ENCODE measurements at places on chromosomes 7 and 10. TPM values are rescaled to one million over a fixed set of nuclear protein-coding genes. Genes with fewer than 3 reads are reported as not detected.

Gene NME8
- not detected for total RNA-seq

DNA sequence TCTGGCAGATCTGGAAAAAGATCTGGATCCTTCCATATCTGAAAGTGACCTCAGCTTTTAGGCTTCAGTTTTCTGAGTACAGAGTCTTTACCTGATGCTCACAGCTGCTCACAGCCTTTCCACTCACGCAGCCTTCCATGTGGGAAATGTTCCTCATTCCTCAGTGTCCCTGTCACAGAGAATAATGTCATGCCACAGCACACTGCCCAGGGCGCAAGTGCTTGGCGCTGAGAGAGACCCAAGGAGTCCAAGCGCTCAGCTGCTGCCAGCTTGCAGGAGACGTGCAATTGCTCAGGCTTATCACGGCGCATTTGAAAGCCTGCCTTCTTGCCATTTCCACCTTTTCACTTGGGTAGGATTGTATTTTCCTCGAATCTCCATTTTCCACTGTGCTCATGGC, 271.9 kb upstream of the MKI67 start:
- no peak for DNase-seq

Gene OR6B1
- total RNA-seq, result not detected

Gene STOX1
- 0.51 TPM for total RNA-seq

GRCh38 chr10:79487296-79488194, 24.8 kb upstream of the EIF5AL1 start:
- peak; percentile 61 for DNase-seq

Gene AGR2
- total RNA-seq, result not detected

DNA sequence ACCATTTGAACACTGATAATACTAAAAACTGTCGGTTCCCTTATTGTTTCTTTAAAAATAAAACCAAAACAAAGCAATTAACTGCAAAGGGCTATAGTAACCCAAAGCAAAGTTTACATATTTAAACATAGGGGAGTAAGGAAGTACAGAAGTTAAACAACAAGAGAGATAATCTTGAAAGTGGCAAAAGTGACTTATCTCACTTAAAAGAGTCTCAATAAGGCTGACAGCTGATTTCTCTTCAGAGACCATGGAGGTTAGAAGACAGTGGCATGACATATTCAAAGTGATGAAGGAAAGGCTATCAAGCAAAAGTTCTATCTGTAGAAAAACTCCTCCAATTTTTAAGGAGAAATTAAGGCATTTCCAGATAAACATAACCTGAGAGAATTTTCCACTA, 233.5 kb upstream of the HDAC9 start:
- DNase-seq, result no peak

- DNase-seq, result no peak
Measured at GRCh38 chr10:131641231-131641630, 259.6 kb upstream of the PPP2R2D start.

GRCh38 chr7:16691241-16691640, 45.3 kb downstream of the BZW2 start:
- DNase-seq, result no peak

DNA sequence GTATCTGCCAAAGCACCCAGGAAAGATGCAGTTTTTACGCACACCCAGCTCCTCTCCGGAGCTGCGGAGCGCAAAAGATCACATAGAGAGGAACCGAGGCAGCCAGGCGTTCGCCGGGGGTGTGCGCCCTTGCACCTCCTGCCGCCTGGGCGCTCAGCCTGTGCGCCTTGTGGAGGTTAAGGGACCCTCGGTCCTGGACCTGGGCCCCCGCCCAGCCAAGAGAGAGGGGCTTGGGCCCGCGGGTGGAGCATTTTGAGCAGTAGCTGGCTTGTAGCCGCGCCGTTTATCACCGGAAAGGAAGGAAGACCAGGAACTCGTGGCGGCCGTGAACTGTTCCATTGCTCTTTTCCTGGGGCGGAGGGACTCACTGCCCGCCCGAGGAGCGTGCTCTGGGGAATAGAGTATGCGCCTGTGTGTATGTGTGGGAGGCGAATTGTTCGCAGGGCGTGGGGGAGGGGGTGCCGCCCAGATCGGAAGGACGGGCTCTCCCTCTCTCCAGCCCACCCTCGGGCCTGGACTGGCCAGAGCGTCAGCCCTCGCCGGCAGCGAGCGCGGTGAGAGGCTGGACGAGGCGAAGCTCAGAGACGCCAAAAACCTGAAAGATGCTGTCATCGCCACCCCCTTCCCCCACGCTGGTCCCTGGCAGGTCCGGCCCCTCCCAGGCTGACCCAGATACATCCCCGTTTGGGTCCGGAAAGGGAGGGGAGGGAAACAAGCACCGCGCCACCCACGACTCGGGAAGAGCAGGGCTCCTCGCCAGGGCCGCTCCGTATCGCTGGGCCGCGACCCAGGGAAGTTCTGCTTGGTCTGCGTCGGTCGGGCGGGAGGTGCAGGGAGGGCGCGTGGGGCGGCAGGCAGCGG, 1.2 kb upstream of the WNT2 start:
- peak; percentile 76 for DNase-seq

DNA sequence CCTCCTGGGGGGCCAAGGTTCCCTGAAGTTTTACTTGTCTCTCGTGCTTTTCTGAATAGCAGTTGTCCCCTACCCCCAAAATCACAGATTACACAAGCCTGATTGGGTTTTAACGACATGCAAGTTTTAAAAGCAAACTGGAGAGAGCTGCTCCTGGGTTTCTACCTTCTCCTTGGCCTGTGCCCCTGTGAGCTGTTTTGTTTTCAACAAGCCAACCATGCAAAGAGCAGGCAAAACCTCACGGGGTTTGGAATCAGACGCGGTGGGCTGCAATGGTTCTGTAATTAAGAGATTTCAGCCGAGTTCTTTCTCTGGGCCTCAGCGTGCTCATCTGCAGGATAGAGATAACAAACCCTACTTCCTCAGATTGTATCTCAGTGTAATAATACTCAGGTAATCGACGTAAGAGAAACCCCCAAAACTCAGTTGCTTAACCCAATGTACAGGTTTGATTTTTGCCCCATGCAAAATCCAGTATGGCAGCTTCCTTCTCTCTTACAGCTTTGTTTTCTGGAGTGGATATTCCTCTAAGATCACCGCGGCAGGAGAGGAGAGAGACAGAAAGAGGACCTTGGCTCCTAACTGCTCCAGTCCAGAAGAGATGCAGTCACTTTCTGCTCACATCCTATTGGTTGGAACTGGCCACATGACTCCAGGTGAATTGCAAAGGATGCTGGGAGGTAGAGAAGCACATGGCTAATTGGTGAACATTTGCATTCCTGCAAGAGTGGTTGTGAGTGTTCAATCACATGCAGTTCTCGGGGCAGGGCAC, 42.0 kb downstream of the MYL10 start:
- DNase-seq, result no peak

DNA sequence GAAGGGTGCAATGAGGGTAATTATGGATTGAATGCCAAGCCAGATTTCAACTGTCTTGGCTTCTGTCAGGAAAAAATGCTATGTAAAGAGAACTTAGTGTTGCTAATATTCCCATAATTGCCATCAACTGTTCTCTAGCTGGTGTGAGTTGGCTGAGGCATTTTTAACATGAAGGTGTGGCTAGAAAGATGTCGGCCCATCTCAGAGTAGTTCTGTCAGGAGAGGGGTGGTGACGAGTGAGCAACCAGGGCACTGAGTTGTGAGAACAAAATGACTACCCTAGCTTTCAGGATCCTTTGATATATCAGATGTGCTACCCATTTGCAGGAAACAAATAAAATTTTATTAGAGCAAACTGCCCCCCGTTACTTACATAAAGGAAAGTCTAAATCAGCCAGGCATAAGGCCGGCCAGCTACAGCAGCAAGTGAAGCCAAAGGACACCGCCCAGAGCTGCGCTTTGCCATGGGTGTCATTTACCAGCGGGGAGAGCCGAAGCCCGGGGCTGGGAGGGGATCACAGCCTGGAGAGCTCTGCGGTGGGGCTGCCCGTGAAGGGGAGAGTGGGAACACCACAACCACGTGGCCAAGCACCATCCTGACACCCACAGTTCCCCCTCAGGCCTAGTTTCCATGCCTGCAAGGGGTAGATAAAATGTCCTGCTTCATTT, 141.4 kb downstream of the ICA1 start:
- no peak for DNase-seq

GRCh38 chr10:131642966-131643365, 257.8 kb upstream of the PPP2R2D start:
- DNase-seq, result no peak

GRCh38 chr10:116461680-116462079, 34.0 kb downstream of the PNLIPRP3 start:
- no peak for DNase-seq
